ENCODE measurements at places on chromosomes 4 and X.
A peak's percentile ranks its signal among the peaks of the same experiment; 100 is the strongest.

GRCh38 chr4:66355328-66355727 is 685.0 kb upstream of the EPHA5 start:
- no peak for DNase-seq

DNA sequence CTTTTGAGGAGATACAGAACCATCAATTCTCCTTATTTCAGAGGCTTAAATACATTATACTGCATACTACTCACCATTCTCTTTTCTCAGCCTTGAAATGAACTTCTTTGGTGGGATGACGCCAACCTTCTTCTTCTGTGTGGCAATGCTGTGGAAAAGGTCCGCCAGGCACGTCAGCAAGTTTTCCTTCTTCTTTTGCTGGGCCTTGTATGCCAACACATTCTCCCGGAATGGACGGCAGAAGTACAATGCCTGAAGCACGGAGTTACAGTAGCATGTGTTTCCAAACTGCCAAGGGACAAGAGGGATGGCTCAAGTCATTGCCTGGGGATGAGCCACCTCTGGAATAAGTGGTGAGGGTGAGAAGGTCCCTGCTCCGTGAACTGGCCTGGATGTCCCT is 31.2 kb downstream of the USP46 start:
- no peak for DNase-seq

GRCh38 chr4:5712517-5712916 is 1.5 kb downstream of the EVC start:
- DNase-seq: no peak

- peak; percentile 24 for DNase-seq
These were observed 263.8 kb upstream of the RPS6KA3 start for GRCh38 chrX:20530406-20530921.

GRCh38 chrX:153909024-153909979 is 4.8 kb downstream of the AVPR2 start:
- no peak for DNase-seq

DNA sequence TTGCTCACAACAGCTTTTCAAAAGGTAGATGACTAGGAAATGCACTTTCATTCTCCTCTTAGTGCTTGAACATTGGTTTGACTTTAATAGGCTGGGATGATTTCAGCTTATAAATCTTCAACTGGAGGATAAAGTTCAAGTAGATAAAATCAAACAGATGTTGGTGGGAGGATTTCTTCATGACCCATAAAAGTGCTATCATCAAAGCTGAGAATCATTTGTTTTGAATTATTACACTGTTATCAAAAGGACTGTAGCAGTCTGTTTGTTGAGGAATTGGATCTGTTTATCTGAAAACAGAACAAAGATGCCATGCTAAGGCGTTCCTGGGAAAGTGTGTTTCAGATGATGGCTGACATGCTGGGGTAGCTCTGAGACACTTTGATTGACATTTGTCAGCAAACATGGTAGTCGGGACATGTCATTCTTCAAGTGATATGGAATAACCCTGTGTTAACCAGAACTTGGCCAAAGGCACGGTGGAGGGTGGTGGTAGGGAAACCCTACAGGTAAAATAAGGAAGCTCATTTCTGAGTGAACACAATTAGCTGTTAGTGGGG is 304.0 kb upstream of the PITX2 start:
- no peak for DNase-seq

- no peak for DNase-seq
These were observed 5.1 kb downstream of the ZXDA start for GRCh38 chrX:57905141-57905540.

DNA sequence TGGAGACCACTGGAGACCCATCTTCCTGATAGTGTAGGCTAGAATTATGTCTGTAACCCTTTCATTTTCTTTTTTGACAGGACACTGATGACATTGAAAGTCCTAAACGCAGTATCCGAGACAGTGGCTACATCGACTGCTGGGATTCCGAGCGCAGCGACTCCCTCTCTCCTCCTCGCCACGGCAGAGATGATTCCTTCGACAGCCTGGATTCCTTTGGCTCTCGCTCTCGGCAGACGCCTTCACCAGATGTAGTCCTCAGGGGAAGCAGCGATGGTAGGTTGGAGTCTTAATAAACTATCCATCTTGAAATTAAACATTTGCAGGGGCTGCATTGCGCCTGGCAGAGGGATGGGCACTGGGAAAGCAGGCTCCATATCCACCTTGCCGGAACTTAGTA is 75.4 kb downstream of the LIMCH1 start:
- no peak for DNase-seq

- no peak for DNase-seq
These were observed 80.4 kb downstream of the PDLIM5 start for GRCh38 chr4:94531991-94532789.

- DNase-seq: no peak
These were observed 311.5 kb downstream of the PPP1R2C start for GRCh38 chrX:42466332-42467046.

GRCh38 chr4:164888096-164888715 is 11.2 kb downstream of the APELA start:
- DNase-seq: no peak

- no peak for DNase-seq
These were observed 128.7 kb downstream of the WDFY3 start for GRCh38 chr4:84837751-84838150.

GRCh38 chrX:118495061-118495921 is at the start of gene DOCK11:
TSS of gene DOCK11 (plus strand) at chrX:118495815. CDS start at chrX:118495972, 157 bp downstream.
- peak; percentile 67 for DNase-seq

- DNase-seq: no peak
These were observed 12.4 kb downstream of the LIMCH1 start for GRCh38 chr4:41550308-41550707.

DNA sequence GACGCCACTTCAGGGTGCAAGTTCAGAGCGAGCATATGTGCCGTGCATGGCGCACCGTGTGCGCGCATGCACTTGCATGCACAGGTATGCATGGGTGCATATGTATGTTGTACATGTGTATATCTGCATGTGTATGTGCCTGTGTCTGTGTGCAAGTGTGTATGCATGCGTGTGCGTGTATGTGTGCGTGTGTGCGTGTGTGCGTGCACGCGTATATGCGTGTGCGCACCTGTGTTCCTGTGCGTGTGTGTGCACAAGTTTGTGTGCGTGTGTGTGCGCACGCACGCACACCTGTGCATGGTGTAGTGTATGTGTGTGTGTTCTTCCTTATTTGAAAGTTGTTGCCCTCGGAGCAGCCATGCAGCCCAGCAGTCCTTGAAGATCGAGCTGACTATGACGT is 76.8 kb downstream of the GPR143 start:
- no peak for DNase-seq

DNA sequence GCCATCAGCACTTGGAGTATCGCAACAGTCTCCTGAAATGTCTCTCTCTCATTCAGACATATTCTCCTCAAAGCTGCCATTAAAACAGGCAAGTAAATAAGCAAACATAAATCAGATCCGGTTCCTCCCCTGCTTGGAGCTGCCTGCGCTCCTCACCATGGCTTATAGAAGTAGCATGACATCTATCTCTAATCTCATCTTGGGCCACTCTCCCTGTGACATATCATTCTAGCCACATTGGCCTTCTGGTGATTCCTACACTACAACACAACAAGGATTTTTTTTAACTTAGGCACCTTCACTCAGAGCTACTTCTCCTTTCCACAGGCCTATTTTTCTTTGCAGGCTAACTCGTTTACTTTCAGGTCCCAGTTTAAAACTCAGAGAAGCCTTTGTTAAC is 387.9 kb downstream of the ARHGAP24 start:
- DNase-seq: no peak

DNA sequence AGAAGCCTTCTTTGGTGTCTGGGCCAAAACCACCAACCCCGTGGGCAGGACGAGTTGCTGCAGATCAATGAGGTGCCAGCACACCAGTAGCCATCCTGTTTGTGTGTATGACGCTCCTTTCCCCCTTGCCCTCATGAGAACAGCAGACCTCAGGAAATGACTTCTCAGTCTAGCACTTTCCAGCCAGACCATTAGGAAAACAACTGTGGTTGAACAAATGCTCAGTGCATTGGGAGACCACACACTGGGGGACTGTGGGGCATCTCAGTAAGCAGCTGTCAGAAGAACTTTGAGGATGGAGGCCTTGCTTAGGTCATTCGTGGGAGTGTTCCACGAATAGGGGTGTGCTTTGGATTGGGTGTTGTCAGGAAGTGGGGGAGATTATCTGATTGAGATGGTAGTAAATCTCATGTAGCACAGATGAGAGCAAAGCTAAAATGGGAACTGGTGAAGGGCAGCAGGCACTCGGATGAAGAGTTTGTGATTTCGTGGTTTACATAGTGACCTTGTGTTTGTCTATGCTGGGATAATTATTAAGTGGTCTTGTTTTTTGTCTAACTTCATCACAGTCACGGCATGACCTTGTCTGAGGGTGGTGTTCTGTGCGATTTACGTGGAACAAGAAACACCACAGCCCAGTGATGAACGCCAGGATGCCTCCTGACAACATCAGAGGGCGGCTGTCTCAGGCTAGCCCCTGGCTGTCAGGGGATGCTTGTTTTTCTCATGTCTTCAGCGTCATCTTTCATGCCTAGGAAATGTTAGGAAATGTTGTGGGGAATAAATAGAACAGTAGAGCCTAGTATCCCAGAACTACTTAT is 70.1 kb downstream of the USP46 start:
- DNase-seq: no peak

GRCh38 chr4:142817442-142817841 is 28.7 kb downstream of the INPP4B start:
- no peak for DNase-seq

DNA sequence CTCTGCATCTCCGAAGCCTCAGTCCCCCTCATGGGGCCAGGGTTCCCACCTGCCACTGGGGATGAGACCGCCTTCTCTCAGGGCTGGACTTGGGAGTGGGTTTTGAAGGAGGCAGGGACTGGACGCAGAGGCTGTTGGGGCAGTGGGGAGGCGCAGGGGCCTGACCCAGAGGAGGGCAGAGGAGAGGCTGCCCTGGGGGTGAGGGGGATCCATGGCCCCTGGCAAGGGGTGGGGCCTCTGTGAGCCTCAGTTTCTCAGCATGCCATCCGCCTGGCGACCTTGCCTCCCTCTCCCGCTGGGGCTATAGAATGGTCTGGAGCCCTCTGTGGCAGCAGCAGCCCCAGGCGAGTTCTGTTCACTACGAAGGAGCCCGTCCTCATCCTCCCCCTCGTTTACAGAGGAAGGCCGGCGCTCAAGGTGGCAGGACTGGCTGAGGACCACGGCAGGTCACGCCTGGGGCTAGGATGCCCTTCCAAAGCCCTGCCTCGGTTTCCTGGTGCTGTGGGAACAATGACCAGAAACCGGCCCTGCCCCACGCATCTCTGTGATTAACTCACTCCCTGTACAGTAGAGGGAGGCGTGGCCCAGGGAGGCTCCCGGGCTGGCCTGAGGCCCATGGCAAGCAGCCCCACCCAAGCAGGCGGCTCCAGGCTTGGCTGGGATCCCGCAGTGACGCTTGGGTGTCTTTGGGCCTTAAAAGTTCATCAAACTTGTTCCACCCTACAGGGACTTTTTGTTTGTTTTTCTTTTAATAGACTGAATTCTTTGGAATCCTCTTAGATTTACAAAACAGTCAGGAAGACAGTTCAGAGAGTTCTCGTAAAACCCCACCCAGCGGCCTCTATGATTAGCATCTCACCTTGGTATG is 16.0 kb upstream of the SH3TC1 start:
- DNase-seq: no peak

GRCh38 chr4:94678896-94679295 is 78.9 kb upstream of the BMPR1B start:
- no peak for DNase-seq

GRCh38 chr4:153472122-153473037 is 6.2 kb downstream of the TMEM131L start:
- DNase-seq: no peak

DNA sequence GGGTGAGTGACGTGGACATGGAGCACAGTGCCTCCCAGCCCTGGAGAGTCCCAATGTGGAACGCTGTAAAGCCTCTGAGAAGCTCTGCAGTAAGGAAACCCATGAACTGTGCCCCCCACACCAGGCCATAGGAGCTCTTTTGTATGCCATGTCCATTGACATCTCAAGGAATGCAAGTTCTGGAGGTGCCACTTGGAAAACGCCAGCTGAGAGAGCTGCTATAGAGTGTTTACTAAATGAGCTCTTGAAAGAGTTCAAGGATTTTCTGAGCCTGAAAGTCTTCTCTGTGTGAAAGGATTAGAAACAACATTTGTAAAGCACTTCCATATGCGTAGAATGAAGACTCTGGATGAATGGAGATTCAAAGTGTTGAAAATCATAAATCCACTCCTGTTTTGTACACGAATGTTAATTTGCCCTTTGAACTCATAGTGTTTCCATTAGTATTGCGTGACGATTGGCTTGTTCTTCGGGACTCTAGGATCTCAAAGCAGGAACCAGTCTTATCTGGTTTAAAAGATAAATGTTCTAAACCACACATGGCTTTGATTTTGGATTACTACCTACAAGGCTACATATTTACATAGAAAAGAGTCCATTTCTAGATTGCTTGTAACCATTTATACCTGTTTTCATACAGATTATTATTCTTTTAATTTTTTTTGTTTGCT is 41.8 kb upstream of the STOX2 start:
- DNase-seq: no peak

- no peak for DNase-seq
These were observed 127.0 kb downstream of the ZNF330 start for GRCh38 chr4:141347684-141348083.

DNA sequence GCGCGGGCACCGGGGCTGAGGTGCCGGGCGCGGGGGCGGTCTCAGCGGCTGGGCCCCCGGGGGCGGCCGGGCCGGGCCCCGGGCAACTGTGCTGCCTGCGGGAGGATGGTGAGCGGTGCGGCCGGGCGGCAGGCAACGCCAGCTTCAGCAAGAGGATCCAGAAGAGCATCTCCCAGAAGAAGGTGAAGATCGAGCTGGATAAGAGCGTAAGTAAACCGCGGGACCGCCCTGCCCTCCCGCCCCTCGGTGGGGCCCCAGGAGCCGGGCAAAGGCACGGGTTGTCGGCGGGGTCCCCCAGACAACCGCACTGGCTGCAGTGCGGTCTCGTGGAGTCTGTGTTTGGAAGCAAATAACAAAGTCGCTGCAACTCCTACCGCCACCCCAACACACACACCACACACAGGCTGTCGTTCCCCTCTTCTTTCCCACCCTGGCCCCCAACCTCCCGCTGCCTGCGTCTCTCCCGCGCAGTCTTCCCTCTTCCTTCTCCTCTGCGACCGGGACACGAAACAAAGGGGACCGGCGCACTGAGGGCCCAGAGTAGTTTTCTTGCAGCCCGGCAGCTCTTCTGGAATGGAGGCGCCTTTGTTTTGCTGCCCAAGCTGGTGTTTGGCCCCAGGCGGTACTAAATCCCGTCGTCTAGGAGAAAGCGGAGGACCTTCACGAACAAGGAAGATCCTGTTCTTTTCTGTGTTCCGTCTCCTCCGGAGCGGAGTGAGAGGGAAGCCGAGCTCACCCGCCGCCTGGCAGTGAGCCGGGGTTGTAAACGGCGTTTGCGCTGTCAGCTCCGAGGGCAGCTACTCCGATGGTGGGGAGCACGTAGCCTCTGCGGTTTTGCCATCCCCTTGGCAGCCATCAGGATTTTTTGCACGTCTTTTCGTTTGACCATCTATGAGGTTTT is 788 bp downstream of the SAP30 start:
- DNase-seq: no peak

- no peak for DNase-seq
These were observed 63.1 kb downstream of the UGT2A2 start for GRCh38 chr4:69576251-69576877.

- no peak for DNase-seq
These were observed 30.7 kb downstream of the SEPTIN11 start for GRCh38 chr4:76980261-76980660.
